ENCODE measurements at places on chromosomes 2 and 18.
A peak's percentile ranks its signal among the peaks of the same experiment; 100 is the strongest.

GRCh38 chr2:109736177-109736827, 57.8 kb upstream of the RGPD5 start:
- peak; percentile 35 for DNase-seq

GRCh38 chr2:138071720-138072719, 107.7 kb downstream of the HNMT start:
- DNase-seq = no peak

DNA sequence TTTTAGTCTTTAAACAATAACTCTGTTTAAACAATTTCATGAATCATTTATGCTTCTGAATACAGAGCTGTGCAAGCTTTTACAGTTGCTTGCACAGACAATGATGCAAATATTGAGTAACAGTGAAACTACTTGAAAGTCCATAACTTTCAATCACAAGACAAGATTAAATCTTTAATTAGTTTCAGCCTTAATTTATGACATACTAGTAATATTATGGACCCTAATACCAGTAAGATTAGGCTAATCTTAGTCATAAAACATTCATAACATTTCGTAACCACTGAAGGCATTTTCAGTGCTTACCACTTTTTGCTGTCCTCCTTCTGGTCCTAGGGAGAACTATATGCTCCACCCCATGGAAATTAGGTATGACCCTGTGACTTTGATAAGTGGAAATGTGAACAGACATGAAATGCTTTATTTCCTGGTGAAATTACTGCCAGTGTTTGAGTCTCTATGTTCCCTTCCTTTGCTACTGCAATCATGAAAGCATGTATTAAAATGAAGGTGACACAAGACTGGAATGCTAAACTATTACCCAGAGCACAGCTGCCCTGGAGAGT, 1.8 kb upstream of the COBLL1 start:
- no peak for DNase-seq

GRCh38 chr2:21363364-21363763, 239.6 kb downstream of the TDRD15 start:
- no peak for DNase-seq

DNA sequence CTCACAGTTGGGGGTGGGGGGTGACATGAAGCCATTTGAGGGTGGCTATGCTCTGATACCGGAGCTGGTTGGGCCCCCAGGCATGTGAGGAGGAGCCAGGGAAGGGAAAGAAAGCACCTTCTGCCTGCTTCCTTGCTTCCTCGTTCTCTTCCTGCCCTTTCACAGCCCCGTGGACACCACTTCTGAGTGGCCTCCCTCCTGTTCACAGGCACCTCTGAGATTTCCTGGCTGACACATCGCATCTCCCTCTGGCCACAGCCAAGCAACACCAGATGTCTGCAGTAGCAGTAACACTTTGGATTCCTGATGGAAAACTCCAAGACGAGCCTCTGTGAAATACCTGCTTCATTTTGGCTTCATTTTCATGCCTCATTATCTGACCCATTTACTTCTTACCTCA, 64.7 kb upstream of the ST3GAL5 start:
- DNase-seq = no peak

GRCh38 chr2:176146101-176146500, 5.2 kb upstream of the HOXD4 start:
- DNase-seq = no peak

DNA sequence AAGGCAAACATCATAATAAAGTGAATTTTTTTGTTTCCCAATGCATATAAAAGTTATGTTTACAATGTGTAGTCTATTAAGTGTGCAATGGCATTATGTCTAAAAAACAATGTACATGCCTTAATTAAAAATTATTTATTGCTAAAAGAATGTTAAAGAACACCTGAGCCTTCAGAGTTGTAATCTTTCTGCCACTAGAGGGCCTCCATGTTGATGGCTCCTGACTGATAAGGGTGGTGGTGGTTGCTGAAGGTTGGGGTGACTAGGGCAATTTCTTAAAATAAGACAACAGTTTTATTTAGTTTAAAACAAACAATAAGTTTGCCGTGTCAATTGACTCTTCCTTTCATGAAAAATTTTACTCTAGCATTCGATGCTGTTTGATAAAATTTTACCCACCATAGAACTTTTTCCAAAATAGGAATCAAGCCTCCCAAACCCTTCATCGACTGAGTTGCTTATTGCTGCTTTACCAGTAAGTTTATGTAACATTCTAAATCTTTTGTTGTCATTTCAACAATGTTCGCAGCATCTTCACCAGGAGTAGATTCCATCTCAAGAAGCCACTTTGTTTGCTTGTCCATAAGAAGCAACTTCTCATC, 32.3 kb downstream of the MAP3K2 start:
- peak; percentile 44 for DNase-seq

DNA sequence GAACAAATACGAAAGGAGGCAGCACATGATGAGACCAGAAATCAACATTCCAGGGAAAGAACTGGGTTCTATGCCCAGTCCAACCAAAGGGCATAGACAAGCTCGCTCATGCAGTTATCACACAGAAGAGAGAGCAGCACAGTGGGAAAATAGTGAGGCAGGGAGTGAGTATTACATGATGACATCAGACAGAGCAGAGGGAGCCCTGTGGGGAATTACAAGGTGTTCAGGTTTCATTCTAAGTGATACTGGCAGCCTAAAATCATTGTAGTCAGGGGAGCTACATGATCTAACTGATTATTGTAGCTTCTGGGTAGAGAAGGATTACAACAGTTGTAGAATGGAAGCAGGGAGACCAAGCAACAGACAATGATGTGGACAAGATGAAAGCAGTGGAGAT, 658.5 kb downstream of the ARHGAP15 start:
- DNase-seq = no peak

DNA sequence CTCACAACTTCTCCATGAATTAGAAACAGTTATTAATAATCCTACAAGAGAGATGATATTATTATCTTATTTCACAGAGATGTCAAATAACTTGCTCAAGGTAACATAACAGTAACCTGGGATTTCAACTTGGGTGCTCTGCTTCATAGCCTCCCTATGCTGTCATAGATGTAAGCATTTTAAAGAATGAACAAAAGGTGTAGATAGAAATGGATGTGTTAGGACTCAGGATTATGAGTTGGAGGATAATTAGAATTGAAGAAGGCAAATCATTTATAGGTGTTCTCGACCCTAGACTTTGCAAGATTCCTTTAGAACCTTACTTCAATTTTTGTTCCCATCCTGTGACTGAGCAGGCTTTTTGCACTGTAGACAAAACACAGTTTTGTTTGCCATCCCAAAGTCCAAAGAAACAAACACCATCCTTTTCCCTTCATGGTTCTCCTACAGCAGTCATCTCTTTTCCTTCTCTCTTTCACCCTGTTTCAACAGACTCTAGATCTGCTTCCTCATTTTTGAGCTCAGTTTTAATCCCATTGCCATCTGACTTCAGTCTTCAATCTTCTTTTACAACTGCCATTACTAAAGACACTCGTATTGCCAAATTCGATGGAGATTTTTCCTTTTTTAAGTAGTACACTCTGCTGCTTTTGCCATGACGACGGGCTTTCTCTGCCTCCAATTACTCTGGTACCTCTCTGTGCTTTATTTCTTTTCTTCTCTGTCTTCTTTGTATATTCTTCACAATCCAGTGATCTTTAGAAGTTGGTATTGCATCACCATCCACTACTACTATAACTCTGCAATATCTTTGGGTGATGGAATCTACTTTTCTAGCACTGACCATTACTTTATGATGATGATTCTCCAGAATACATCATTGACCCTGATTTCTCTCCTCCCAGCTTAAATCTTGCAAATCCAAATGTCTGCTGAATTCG, 4.5 kb downstream of the HNMT start:
- DNase-seq = no peak

- DNase-seq = no peak
Measured at GRCh38 chr2:216306868-216307267, 65.4 kb downstream of the MARCHF4 start.

- DNase-seq = no peak
Measured at GRCh38 chr2:46188041-46188716, 109.0 kb upstream of the EPAS1 start.

DNA sequence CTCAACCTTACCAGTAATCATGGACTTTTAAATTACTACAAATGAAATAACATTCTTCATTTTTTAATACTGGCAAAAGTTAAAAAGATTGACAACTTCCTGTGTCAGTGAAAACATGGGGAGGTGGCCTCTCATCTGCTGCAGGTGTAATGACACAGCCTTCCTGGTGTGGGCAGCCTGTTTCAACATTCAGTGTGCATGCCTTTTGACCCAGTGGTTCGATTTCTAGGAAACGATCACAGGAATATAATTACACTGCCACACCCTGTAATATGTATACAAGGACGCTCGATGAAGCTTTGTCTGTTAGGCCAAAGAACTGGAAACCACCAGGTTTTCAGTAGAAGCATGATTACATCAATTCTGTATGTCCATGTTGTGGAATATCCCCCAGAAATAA, 68.7 kb downstream of the MTHFD2 start:
- peak; percentile 74 for DNase-seq

DNA sequence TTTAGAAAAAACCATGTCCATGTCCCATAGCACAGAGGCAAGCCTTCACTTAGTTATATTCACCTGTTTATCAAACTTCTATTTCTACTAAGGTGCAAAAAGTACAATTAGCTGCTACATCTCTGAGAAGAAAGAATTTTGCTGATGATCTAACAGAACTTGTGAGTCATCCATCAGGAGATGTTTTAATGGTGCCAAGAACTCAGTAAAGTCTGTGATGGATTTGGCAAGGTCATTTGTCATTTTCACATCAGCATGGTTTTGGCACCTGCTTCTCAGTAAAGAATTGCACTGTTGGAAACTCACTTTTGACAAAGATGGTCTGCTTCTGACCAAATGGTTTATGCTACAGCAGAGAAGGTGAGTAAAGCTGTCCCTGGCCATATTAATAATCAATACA, 195.7 kb upstream of the TMEFF2 start:
- DNase-seq = no peak

GRCh38 chr2:218168635-218169462, 2.1 kb upstream of the CXCR1 start:
- peak; percentile 63 for DNase-seq

DNA sequence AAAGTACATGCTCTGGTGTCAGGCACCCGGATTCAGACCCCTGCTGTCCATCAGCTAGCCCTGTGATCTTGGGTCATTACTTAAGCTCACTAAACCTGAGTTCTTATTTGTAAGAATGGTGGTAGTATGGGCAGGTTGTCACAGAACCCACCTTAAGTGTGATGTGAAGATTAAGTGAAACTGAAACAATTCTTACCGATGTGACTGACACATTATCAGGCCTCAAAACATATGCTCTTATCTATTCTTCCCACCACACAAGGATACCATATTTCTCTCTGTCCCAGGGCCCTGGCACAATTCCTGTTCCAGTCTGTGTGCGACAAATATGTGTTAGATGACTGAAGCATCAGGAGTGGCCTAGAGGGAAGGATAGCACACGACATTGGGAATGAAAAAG, 11.0 kb upstream of the CDC42EP3 start:
- no peak for DNase-seq

DNA sequence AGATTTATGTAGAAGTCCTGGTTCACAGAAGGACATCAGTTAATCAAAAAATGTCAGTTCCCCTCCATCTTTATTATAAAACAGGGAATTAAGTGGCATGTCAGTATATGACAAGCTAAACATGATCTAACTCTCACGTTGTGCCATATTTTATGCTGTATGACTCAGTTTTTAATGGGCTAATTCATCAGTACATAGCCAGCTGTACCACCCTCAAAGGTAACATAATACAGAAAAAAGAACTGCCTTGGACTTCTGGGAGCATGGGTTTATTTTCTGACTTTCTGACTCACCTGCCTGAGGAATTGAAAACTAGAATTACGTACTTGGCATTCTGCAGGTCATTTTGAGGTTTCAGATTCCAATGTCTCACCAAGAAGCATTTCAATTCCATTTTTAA, 135.7 kb downstream of the CMPK2 start:
- DNase-seq = no peak

GRCh38 chr2:88167740-88168139, 2.4 kb upstream of the THNSL2 start:
- DNase-seq = no peak

GRCh38 chr2:41283079-41283775, 764.6 kb upstream of the PKDCC start:
- no peak for DNase-seq

GRCh38 chr18:11269257-11269656, 119.9 kb upstream of the PIEZO2 start:
- no peak for DNase-seq

DNA sequence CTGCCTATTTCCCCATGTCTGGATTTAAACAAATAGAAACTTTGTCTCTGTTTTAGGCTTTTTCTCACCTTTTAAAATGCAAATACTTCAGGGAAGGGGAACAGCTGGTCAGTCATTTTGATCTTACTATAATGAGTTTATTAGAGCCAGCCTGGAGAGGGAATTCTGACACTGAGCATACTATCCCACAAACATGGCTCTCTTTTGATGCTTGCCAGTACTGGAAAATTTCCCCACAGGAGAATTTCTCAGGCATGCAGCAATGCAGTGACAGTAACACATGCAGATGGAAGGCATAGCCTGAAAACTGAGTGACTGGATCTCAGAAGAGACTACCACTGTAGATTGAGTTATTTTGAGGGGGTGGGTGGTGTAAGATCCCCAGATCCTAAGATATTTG, 974.3 kb upstream of the CELF4 start:
- no peak for DNase-seq

DNA sequence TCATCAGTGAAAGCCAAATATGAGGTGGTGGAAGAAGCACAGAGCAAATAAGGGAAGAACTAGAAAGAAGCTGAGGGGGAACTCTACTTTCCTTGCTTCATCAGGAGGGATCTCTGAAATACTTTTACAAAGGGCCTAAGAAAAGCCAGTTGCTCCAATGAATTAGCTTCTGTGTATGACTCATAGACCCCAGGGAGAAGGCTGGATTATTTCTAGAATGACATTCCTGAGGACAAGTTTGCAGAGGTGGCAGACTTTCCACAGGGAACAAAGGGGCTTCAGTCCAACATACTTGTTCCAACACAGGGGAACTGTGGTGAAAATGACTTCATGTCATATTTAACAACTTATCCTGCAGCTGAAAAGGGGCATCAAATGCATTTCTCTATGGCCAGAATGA, 29.0 kb downstream of the DOK1 start:
- DNase-seq = no peak

- no peak for DNase-seq
Measured at GRCh38 chr2:145572238-145572637, 1052.3 kb upstream of the ZEB2 start.

GRCh38 chr18:67730886-67731285, 214.4 kb upstream of the DSEL start:
- no peak for DNase-seq

DNA sequence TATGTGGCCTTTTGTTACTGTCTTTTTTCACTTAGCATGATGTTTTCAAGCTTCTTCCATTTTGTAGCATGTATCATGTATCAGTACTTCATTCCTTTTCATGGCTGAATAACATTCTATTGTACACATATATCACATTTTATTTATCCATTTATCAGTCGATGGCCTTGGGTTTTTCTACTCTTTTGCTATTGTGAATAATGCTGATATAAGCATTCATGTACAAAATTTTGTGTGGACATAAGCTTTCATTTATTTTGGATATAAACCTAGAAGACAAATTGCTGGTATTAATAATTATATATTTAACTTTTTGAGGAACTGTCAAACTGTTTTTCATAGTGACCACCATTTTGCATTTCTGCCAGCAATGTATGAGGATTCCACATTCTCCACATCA, 201.1 kb downstream of the ACTR3 start:
- no peak for DNase-seq

GRCh38 chr2:100807707-100808106, 12.2 kb upstream of the NPAS2 start:
- no peak for DNase-seq

Data from activated CD4-positive, alpha-beta T cell treated with anti-CD3 and anti-CD28 coated beads, Interleukin-10, Interleukin-2, amounts not matched to agents 100 ng/mL and 50 ng/mL, durations not matched to agents 16 hours and 8 hours (primary cell).